Hematopoietic multipotent progenitor cell treated with erythropoietin and hydrocortisone succinate and interleukin-3 and kit ligand, for 6 days (in vitro differentiated cells): ENCODE measurements at places on chromosomes 11 and 22.

- DNase-seq = peak; percentile 58
Measured at GRCh38 chr11:73983741-73984538, 1.3 kb upstream of the UCP2 start.

DNA sequence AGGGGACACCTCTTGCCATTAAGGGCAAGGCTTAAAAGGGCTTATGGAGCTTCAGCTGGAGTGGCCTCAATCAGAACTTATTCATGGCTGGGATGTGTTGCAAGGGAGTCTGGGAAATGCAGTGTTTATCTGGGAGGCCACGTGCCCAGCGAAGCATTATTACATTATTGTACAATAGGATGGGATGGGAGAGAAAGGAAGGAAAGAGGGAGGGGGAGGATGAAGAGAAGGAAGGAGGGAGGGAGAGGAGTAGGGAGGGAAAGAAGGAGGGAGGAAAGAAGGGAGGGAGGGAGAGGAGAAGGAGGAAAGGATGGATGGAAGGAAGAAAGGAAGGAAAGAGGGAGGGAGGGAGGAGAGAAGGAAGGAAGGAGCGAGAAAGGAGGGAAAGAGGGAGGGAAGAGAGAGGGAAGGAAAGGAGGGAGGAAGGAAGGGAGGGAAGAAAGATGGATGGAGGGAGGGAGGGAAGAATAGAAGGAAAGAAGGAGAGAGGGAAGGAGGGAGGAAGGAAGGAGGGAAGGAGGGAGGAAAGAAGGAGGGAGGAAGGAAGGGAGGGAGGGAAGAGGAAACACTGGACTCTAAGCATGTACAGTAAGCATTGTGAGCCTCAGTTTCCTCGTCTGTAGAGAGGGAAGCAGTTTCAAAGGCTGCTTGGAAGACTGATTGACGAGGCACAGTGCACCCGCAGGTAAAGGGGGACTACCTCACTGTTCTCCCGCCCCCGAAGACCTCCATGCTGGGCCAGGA lies 62.2 kb downstream of the MYEOV start:
- DNase-seq = no peak

DNA sequence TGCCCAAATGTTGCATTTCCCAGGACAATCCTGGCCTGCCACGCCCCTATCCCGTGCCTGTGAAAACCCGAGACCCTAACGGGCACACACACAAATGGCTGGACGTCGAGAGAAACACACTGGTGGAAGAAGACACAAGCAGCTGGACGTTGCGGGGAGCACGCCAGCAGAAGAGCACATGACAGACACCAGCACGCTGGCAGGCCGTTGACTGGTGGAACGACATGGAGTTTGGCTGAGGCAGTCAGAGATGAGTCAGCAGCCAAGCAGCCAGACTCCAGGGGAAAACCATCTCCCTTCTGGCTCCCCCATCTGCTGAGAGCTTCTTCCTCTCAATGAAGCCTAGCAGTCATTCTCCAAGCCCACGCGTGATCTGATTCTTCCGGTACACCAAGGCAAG lies 606.7 kb upstream of the LRRC4C start:
- no peak for DNase-seq

- DNase-seq = no peak
Measured at GRCh38 chr11:132969892-132970291, 562.4 kb downstream of the OPCML start.

DNA sequence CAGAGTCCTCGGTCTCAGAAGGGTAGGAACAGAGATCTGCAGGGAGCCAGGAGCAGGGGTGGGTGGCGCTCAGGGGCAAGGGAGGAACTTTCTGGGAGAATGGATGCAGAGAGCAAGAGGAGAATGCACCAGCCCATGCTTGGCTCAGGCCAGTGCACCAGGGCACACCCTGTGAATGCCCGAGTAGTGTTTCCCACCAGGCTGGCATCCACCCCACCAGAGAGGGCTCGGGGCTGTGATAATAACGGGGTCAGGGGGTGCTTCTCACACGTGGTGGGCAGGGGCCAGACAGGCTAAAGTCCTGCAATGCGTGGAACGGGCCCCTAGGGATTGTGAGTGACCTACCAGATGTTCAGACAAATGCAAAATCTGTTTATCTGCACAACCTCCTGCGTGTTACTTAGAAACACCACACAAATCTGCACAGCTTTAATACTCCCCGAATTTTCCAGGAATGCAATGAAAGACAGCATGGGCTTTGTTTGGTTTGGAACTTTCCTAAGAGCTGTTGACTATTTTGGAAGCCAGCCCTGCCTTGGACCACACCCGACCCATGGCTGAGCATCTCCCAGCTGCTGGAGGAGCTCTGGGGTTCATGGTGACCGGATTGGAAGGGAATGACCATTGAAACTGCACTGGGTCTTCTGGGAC lies 368.3 kb downstream of the SHANK2 start:
- DNase-seq = no peak

DNA sequence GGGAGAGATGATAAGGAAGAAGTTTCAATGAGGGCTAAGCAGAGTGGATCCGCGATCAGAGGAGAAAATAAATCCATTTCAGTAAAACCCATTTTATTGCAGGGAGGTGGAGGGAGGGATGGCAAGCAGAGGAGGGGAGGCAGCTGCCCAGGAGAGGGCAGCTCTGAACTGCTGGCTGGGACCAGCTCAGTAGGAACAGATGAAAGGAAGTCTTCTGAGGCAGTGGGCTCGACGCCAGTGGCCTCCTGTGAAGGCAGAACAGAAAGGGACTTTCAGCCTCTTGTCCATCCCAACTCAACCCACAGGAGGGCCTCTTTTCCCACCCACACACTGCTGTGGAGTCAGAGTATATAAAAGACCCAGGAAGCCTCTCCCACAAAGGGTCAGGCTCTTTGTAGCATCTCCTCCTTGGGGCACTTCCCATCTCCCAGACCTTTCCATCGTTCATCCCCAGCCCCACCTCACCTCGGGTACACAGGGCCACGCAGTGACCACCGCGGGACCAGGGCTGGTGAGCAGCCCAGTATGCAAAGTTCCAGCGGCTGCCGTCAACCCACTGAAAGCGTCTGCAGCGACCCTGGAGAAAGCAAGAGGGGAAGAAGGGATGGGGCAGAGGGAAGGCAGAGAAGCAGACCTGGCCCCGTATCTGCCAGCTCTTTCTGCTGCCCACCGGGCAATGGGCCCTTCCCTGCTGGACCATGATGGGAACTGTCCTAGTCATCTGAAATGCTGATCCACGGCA lies 3.0 kb downstream of the PRG2 start:
- DNase-seq = peak; percentile 77

- no peak for DNase-seq
Measured at GRCh38 chr11:36191941-36192340, 97.3 kb downstream of the COMMD9 start.

GRCh38 chr11:130473795-130474377 lies 25.4 kb downstream of the ADAMTS15 start:
- DNase-seq = no peak

- no peak for DNase-seq
Measured at GRCh38 chr11:93536101-93536861, 6.9 kb downstream of the SMCO4 start.

- peak; percentile 96 for DNase-seq
Measured at GRCh38 chr11:62394825-62395538, 23.9 kb upstream of the SCGB1A1 start.
